ENCODE measurements at places on chromosomes 4 and X. TPM values are rescaled to one million over a fixed set of nuclear protein-coding genes. Genes with fewer than 3 reads are reported as not detected.

Gene FAM184B
- 0.46 TPM for total RNA-seq

Gene ADH1B
- not detected for total RNA-seq

Gene N4BP2
- total RNA-seq: 43.1 TPM

Gene AFM
- total RNA-seq: not detected

Gene MAOA
- 6.1 TPM for total RNA-seq

Gene SGMS2
- 0.73 TPM for total RNA-seq

Gene TRIM61
- total RNA-seq: 5.0 TPM

Gene PROM1
- total RNA-seq: 65.4 TPM

Gene LGI2
- 4.8 TPM for total RNA-seq

DNA sequence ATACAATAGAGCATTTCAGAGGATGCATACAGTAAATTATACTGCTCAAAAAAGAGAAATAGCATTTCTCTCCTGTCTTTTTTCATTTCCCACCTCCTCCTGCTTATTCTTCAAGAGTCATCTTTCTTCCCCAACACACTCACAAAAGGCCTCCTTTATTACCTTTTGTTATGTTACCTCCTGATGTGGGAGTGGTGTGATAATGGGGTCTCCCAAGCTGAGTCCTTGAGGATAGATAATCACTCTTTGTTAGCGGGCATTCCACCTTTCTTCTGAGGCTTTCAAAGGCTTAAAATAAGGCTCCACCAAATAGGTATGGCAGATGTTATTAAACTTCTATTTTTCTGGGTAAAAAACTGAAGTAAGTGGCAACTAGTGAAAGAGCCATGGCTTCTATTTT is 159.8 kb downstream of the CPEB2 start:
- no peak for DNase-seq

- DNase-seq: no peak
Measured at GRCh38 chrX:144295921-144296320, 412.1 kb downstream of the UBE2NL start.

- DNase-seq: no peak
Measured at GRCh38 chr4:114349543-114350175, 248.9 kb upstream of the UGT8 start.

DNA sequence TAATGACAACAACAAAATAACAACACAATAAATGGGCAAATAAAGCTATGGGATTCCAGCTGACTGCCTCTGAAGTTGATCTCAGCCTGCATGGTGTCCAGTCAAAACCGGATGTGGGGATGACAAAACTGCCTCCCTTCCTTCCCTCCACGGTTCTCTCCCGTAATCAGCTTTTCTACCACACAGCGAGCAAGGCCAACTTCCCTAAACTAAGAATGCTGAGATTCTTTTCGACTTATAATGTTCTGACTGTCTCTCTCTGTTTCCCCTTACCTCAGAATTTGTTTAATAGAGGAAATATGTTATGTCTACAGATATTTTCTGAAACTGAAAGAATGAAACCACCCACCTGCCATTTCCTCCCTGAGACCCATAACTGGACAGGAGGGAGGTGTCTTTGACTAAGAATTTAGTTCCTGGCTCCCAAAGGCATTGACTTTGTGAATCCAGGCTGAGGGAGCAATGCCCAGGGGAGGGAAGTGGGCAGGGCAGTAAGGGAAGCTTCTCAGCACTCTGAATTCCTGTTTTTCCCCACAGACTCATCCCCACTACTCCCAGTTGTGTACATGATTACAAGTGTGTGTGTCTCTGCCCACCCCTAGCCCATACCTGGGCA is 1.0 kb upstream of the TLR1 start:
- DNase-seq: no peak

DNA sequence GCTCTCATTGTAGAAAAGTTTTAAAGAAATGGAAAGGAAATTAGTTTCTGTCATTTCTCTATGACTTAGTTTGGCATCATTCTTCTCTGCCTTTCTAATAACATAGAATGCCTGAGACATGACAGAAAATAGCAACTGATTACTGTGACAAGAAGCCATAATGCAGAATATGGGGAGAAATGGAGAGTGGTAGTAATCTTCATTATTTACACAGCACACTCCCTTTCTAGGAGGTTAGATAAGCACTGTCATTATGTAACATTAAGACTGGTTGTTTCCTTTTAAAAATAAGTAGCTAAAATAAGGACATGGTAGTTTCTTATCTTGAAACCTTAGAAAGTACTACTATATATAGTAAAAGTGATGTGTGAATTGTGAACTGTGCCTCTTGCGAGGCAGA is 1227.9 kb upstream of the PABPC4L start:
- DNase-seq: no peak

DNA sequence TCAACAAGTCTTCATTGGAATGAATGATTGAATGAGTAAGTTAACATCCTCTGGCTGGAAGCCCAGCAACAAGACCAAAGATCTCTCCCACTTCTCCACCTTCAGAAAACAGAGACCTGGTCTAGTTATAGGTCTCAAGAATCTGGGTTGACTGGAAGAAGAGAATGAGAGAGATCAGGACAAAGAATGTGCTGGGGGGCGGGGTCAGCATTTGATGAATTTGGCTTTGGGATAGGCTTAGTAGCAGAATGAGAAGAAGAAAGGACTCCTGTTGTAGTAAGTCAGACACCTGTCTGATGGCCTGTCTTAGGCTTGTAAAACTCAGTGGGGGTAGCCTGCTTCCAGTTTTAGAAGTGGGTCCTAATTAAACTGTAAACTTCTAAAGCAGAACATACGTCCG is 51.0 kb downstream of the TRIM2 start:
- no peak for DNase-seq

DNA sequence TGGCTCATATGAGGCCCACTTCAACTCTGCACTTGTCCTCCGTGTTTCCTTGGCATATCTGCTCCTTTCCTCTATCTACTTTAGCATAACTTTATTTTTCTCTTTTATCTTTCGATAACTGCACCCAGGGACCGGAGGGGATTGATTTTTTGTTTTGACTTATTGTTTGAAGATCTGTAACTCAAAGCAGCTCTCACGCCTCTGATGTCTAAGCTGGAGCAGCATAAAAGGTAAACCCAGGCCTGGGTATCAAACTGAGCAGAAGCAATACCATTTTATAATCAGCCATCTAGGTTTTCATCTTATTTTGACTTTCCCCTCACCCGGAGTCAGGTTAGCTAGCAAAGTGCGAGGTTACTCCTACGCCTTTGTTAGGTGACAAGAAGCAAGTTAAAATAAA is 28.4 kb downstream of the LEF1 start:
- DNase-seq: no peak

- no peak for DNase-seq
Measured at GRCh38 chr4:163744861-163745260, 250.4 kb downstream of the TMA16 start.

GRCh38 chr4:94698187-94698586 is 59.6 kb upstream of the BMPR1B start:
- DNase-seq: no peak

GRCh38 chr4:87033902-87034301 is 99.1 kb downstream of the AFF1 start:
- no peak for DNase-seq

GRCh38 chrX:48531358-48531959 is 8.1 kb upstream of the TBC1D25 start:
- DNase-seq: no peak

DNA sequence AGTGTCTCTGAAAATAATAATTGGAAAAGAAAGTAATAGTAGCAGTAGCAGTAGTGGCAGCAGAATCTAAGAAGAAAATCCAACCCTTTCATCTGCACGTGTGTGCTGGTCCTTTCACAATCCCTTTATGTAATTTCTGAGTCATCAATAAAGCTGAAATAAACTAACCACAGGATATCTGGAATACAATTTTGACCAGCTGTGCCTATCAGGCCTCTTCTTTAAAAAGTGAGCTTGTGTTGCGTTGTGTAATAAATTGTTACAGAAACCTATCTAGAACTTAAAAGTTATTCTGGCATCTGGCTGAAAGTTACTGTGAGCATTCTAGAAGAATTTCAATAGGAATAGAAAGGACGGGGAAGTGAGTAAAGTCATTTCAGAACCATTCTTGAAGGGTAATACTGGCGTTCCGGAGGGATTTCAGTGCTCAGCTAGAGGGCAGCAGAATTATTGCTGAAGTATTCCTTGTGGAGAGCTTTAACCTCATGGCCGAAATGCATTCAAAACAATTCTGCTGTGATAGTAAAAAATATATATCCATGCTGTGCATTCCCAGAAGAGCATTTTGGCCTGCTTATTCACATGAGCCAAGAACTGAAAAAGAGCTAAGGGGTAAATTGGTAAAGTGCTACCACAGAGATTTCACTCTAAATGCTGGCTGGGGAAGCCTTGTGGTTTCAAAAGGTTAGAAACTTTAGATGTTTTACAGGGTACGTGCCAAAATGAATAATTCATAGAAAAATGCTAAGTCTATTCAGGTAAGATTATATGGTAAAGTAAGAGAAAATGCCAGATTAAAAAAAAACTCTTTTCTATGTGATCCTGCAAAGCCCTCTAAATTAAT is 260.6 kb downstream of the NKX6-1 start:
- DNase-seq: no peak

DNA sequence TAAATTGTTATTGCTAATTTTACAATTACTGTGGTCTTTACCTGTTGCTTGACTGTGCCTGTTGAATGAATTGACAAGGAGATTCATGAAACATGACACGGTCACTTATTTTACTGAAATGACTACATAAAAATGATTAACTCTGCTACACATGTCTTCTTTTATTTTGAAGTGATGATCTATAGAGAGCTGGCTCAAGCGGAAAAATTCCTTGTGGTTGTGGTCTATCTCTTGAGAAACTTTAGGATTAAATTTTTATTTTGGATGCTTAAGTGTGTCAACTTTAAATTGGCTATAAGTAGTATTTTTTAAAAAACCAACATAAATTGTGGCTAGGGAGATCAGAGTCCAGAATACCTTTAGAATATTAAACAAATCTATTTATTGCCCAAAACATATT is 131.8 kb upstream of the PITX2 start:
- no peak for DNase-seq

GRCh38 chrX:132786217-132786616 is 172.2 kb downstream of the HS6ST2 start:
- no peak for DNase-seq

Data from H1 (cell line).